Fibroblast of lung (primary cell): ENCODE measurements at places on chromosomes 4 and X. TPM values are rescaled to one million over a fixed set of nuclear protein-coding genes. Genes with fewer than 3 reads are reported as not detected.

The PACRGL gene
- 22.6 and 23.3 TPM in 2 replicates for total RNA-seq

The EFNB1 gene
- 41.1 and 43.4 TPM in 2 replicates for total RNA-seq

The TAF7L gene
- total RNA-seq: 0.33 and 0.51 TPM in 2 replicates

The ADH7 gene
- total RNA-seq: 0.17 TPM in 1 of 2 replicates, not detected in the other

The NR3C2 gene
- 4.4 and 7.4 TPM in 2 replicates for total RNA-seq

The NLRP2B gene
- total RNA-seq: under 0.01 TPM in 1 of 2 replicates, not detected in the other

The RHOH gene
- not detected in 2 replicates for total RNA-seq

The NALF2 gene
- not detected in 2 replicates for total RNA-seq

The LINC00632 gene
- total RNA-seq: 2.1 and 6.9 TPM in 2 replicates

The USP51 gene
- total RNA-seq: 1.3 TPM in 2 replicates

The SLC10A4 gene
- under 0.01 TPM in 1 of 2 replicates, not detected in the other for total RNA-seq

The MAGEE1 gene
- total RNA-seq: 0.77 and 1.2 TPM in 2 replicates

The EPHA5 gene
- under 0.01 and 0.51 TPM in 2 replicates for total RNA-seq

The MAGEE2 gene
- not detected in 2 replicates for total RNA-seq

The PRRG1 gene
- total RNA-seq: 6.2 and 10.2 TPM in 2 replicates

The ENOPH1 gene
- total RNA-seq: 36.5 and 43.6 TPM in 2 replicates

The TMEM175 gene
- 10.3 and 16.3 TPM in 2 replicates for total RNA-seq

The NAP1L3 gene
- total RNA-seq: 1.3 and 5.0 TPM in 2 replicates

The WNK3 gene
- 0.17 and 0.51 TPM in 2 replicates for total RNA-seq

The JADE3 gene
- 4.1 and 5.3 TPM in 2 replicates for total RNA-seq

The DRD5 gene
- total RNA-seq: not detected in 2 replicates

The STBD1 gene
- total RNA-seq: 10.8 and 17.5 TPM in 2 replicates

The ZNF630 gene
- 2.1 and 4.3 TPM in 2 replicates for total RNA-seq

The RPS6KA6 gene
- total RNA-seq: 3.3 and 4.5 TPM in 2 replicates

The APOOL gene
- 6.4 and 11.6 TPM in 2 replicates for total RNA-seq

The RBM3 gene
- total RNA-seq: 39.8 and 52.7 TPM in 2 replicates
